NCI-H2171 (cell line): ENCODE measurements at places on chromosomes 3 and 15.

DNA sequence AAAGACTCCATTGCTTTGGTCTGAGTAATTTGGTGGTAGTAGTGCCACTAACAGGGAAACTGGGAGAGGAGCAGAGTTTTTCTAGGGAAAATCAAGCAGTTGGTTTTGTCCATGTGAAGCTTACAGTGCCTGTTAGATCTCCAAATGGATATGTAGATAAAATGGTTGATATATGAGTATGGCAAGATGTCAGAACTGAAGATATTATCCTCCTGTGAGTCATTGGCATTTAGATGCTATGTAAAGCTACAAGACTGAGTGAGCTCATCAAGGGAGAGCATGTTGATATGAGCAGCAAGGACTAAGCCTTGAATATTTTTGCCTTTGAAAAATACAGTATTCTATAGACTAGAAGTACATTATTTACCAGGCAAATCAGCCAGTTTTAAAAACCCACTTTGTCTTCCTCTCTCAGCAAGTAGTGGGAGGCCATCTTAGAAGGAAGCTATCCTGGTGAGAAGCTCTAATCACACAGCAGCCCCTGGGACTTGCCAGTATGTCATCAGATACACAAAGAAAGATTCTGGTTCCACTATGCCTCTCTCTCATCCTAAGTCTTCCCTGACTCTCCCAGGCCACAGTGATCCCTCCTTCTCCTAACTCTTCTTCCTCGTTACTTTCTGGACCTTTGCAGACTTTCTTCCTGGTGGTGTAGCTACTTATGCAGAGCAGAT, 77.4 kb upstream of the ANKRD28 start:
- no peak for DNase-seq

GRCh38 chr3:52093756-52094545, 37.6 kb upstream of the DUSP7 start:
- DNase-seq: no peak

- no peak for DNase-seq
These were observed 288.9 kb downstream of the ZNF385D start for GRCh38 chr3:21462141-21462540.

GRCh38 chr3:70531063-70531657, 218.7 kb upstream of the MDFIC2 start:
- DNase-seq: peak; percentile 7

DNA sequence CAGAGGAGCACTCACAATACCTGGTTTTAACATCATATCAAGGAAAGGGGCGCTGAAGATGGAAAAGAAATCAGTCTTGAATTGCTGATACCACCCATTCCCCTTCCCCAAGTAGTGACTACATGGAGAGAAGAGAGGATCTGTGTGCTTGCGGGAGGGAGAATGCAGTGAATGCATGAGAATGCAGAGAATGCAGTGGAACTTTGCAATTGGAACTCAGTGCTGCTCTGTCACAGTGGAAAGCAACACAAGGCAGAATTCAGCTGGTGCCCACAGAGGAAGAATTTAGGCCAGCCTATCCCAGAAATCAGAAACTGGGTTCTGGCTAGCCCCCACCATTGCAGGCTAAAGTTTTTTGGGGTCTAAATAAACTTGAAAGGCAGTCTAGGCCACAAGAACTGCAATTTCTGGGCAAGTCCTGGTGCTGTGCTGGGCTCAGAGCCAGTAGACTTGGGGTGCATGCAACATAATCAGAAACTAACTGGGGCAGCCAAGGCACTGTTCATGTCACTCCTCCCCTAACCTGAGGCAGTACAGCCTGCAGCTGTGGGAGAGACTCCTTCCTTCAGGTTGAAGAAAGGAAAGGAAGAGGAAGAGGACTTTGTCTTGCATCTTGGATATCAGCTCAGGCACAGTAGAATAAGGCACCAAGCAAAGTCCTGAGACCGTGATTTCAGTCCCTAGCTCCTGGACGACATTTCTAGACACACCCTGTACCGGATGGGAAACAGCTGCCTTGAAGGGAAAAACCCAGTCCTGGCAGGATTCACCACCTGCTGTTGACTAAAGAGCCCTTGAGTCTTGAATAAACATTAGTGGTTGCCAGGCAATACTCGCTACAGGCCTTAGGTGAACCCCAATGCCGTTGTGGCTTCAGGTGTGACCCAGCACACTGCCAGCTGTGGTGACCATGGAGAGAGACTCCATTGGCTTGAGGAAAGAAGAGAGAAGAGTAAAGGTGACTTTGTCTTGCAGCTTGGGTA, 329.3 kb downstream of the TBL1XR1 start:
- peak; percentile 76 for DNase-seq

DNA sequence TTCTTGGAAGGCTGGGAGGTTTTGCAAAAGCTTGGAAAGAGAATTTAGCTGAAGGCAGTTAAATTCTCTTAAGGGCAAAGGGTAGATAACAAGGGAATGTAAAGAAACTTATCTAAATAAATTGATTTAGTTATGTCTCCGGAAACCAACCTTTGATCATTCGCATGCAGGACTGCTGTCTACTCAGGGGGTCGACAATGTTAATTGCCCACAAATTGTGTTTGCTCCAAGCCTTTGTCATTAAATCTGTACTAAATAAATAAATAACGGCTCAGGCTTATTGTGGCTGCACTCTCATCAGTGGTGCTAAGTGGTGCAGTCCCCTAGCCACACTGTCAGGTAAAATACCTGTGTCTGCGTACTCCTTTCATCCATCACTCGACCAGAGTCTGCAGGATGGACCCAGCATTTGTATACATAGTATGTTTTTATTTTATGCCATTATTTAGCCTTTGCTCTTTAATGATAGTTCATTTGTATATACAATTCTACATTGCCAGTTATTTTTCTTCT, 497.4 kb upstream of the RASGRP1 start:
- no peak for DNase-seq

DNA sequence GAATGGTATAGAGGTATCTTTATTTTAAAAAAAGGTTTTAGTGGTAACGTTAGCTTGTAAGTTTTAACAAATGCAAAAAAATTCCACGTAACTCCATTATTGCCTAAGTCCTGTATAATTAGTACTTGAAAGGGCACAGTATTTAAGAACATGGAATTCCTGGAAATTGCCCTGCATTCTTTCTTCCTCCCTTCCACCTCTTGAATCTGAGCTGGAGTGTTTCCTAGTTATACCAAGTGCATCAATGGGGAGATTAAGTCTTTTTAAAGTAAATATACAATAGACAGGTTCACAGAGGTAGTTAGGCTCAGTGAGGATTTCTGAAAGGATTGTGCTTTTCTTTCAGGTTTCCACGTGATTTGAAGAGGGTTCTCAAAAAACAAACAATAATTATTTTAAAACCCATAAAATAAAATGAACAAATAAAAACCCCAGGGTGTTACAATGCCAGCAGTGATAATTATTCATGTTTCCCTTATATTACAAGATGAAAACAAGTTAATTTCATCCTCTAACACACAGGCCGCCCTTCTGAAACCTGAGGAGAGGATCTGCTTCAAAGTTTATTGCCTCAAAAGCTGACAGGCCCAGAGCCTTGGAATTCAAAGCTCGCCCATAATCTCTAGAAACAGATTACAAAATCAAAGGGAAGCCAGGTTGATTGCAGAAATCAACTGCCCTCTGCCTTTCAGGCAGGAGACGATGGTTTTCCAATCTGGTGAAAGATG, 128.8 kb upstream of the LMOD3 start:
- no peak for DNase-seq

GRCh38 chr3:112632596-112632995, 8.3 kb downstream of the CCDC80 start:
- no peak for DNase-seq

DNA sequence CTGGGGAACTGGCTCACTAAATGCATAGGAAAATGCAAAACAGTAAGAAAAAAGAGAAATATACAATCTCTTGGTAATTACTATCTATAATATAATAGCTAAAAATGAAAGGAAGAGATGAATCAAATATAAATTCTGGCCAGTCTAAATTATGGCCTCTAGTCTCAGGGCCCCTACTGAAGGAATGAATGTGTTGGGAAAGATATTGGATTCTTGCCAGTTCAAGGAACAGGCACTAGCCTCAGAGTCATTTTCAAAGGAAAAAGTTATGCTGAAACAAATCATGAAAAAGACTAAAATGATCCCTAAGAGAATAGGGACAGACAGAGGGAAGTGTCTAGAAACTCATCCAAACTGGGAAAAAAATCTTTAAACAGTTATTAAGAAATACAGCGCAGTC, 62.4 kb downstream of the C3orf80 start:
- DNase-seq: no peak

GRCh38 chr3:72625602-72626337, 222.5 kb downstream of the SHQ1 start:
- DNase-seq: no peak

GRCh38 chr3:115487968-115488367, 135.3 kb upstream of the GAP43 start:
- DNase-seq: no peak

GRCh38 chr3:89644716-89645115, 537.3 kb downstream of the EPHA3 start:
- no peak for DNase-seq

GRCh38 chr3:54889731-54890130, 38.1 kb downstream of the LRTM1 start:
- DNase-seq: no peak

DNA sequence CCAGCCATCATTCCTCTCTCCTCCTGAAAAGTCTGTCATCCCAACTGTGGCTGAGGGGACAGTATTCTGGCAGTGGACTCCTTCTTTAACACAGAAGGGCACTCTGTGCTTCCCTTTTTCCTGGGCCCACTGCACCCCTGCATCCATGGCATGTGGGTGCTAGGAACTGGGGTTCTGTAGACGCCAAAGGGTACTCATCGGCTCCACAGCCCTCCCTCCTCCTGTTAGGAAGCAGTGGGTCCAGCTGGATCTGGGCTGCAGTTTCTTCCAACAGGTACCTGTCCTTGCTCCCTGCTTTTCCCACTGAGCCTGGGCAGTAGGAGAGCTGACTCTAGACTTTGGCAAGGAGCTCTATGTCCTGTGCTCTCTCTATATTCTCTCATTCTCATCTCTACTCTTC, 6.4 kb upstream of the MANF start:
- no peak for DNase-seq

- DNase-seq: no peak
These were observed 364.0 kb upstream of the RBMS3 start for GRCh38 chr3:28916713-28917499.

GRCh38 chr3:141737093-141737492, 1.0 kb upstream of the RNF7 start:
- no peak for DNase-seq

DNA sequence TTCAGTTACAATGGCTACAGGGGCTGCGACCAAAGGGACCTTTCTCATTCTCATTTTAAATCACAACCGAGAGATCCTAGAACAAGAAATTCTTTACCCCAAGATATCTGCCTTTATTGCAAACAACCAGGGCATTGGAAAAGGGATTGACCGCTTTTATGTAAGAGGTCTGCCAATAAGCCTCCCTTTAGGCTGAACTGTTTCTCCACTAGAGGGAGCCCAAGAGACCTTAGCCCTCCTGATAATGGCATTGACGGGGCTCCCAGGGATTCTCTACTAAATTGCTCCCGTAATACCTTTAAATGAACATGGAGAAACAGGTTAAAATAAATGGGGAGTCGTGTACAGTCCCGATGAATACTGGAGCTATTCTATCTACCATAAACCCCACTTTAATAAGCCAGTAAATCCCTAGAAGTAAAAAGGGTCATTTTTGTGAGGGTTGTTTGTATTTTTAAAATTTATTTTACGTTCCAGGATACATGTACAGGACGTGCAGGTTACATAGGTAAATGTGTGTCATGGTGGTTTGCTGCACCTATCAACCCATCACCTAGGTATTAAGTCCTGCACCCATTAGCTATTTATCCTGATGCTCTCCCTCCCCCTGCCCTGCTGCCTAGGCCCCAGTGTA, 7.5 kb upstream of the IGSF10 start:
- peak; percentile 34 for DNase-seq

GRCh38 chr15:41801850-41802455, 25.9 kb upstream of the JMJD7 start:
- DNase-seq: no peak

DNA sequence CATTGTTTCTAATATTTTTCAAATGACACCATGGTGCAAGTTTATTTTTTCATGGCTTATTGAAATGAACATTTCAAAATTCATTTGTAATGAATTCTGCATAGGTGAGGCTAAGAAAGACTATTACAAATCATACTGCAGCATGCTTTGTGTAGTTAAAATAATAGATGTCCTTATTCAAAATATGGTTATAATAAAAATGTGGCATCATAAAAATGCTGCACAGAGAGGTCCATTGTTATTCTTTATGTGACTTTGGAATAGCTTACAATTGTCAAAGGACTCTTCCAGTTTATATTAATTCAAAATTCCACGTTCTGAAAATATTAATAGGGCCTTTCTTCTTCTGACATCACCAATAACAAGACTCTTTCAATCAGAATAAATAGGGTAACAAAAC, 222.7 kb downstream of the GAP43 start:
- DNase-seq: no peak

DNA sequence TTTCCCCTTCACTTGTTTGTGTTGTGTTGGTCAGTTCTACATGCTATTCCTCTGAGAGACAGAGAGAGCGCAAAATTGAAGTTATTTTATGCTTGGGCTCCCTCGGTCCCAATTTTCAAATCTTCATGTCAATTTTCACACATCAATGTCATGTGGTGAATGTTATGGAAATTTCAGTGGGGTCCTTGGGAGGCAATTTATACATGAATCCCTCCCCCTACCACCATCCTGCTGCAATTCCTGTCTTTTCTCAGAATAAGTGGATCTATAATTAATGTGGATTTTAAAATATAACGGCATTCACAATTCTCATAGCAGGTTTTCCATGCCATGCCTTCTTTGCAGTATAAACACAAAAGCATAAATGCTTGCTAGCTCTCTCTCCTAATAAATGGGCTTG, 499.9 kb downstream of the MCTP2 start:
- DNase-seq: no peak

GRCh38 chr3:129747992-129748391, 141.5 kb upstream of the PLXND1 start:
- no peak for DNase-seq

- DNase-seq: no peak
These were observed 151.6 kb downstream of the SLCO3A1 start for GRCh38 chr15:92005154-92005553.

- DNase-seq: no peak
These were observed 21.7 kb downstream of the RPLP1 start for GRCh38 chr15:69474291-69474690.

- DNase-seq: no peak
These were observed 180.5 kb downstream of the RSL24D1 start for GRCh38 chr15:55016225-55016624.

GRCh38 chr15:69852482-69852881, 245.2 kb downstream of the TLE3 start:
- DNase-seq: no peak

DNA sequence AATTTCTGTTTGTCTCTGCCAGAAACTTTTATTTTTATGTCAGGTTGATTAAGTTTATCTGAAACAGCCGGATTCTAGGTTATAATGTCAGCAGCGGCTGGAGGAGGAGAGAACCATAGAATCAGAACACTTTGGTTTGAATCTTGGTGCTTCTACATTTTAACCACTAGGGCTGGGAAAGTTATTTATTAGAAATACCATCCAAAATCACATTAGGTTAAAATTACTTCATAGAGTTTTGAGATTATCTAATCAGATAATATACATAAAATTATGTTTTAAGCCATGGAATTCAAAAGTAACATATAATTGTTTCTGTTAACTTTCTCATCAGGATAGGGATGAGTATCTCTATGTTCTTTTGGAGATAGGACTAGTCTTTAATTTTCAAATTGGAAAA, 502.9 kb downstream of the ROBO1 start:
- no peak for DNase-seq
